ENCODE measurements at places on chromosomes 7 and 10.
A peak's percentile ranks its signal among the peaks of the same experiment; 100 is the strongest.

- no peak for DNase-seq
Measured at GRCh38 chr7:92968502-92968901, 132.1 kb upstream of the CDK6 start.

DNA sequence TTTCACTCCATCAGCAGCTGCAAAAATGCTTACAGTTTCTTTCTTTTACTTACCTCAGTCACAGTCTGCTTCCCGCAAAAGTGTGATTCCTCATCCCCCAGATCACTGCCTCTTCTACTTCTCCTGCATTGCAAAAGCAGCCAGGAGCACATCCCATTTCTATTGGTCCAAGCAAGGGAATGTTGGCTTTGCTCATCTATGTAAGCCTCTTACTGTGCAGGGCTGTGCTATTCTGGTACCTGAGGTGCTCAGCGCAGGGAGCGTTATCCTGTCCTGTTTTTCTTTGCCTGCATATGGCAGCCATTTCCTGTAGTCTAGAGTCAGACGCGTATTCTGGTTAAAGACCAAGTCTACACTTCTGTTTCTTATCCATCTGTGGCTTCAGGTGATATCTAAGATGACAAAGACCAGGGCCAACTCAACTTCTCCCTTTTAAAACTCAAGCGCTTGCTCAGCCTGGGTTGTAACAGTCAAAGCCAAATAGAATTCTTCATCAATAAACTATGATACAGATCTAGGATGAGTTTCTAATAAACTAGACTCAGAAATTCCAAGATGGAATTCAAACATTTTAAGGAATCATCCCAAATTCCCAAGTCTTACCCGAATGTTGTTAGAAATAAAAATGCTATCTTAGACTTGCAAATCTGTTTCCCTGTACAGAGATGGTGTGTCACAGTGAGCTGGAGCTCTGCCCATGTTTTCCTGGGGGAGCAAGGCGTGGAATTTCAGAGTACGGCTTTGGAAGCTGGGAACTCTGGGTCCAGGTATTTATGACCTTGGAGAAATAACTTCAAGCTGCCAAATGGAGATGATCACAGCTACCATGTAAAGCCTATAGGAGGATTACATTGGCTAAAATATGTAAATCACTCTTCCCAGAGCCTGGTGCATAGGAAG is 6.1 kb upstream of the RBM17 start:
- DNase-seq, result no peak

DNA sequence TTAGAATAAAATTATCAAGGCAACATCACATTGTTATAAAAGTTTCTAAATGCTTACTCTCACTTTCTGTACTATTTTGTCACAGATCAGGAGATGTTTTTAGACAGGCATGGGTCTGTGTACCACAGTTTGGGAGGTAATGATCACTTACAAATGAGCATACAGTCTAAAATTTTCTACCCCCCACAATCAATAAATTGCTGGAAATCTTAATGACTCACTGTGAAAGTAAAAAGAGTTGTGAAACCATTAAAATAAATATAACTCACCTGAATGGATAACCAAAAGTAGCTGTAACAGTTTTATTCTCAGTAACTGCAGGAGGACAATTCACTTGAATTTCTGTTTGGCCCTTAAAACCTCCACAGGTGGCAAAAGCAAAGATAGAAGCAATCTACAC is 13.2 kb downstream of the SYPL1 start:
- DNase-seq, result no peak

GRCh38 chr7:148982654-148983199 is 45.6 kb downstream of the PDIA4 start:
- no peak for DNase-seq

DNA sequence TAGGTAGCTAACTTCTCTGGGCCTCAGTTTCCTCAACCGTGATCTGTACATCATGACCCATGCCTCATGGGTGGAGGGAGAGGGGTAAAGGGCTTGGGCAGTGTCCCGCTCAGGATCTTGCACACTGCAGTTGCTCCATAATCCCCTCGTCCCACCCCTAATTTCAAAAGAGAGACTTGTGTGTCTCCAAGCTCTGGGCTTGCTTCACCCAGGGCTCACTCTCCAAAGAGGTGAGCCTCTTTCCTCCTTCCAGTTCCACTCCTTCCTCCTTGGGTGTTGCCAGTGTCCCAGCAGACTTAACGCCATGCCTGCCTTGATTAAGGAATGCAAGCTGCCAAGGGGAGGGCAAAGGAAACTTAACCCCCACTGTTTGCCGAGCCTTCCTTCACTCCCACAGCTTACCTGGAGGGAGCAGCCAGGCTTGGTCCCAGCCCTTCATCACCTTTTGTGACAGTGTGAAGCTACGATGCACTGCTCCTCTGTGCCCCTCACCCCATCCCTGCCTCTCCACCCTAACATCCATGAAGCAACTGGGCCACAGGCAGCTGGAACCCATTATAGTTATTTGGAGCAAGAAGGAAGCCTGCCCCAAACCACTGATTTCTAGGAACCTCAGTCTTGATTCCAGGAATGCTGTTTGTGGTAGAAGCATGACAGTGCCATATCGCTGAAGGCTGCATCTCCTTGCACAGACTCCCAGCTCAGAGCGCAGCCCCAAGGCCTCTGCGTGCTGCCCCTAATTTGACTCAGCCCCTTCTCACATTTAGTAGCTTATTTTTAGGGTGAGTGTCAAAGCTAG is 363.3 kb downstream of the TNS3 start:
- DNase-seq, result no peak

GRCh38 chr7:89655946-89656345 is 498.3 kb upstream of the STEAP1 start:
- DNase-seq, result no peak

- no peak for DNase-seq
Measured at GRCh38 chr10:63491588-63492316, 26.0 kb upstream of the JMJD1C start.

GRCh38 chr10:127996586-127996985 is 89.7 kb downstream of the PTPRE start:
- DNase-seq, result no peak

- DNase-seq, result no peak
Measured at GRCh38 chr7:137742051-137742450, 104.7 kb downstream of the DGKI start.

DNA sequence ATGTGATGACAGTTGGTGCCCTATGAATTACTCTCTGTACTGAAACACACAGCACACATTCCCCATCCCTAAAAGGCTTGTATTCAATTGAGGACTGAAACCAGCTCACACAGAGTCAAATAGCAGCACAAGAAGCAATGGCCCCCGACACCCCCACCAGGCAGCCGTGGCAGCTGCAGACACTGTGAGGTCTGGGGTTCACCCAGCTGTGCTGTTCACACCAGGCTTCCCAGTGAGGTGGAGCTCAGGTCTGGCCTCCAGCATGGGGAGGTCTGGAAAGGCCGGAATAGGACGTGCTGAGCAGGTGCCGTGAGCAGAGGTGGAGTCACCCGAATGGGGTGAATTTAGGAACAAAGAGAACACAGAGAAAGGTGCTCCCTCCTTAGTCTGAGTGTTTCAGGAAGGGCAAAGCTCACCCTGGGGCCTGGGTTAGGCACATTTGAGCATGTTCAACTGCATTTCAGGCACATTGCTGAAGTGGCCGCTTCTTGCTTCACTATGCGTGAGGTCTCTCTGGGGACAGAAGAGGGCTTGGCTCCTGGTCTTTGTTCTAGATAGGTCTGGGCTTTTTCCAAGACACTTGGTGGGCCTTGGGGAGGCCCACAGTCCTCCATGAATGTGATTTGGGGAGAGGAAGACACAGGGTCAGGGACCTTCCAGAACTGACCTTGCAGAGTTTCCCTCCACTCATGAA is 41.1 kb downstream of the C10orf120 start:
- no peak for DNase-seq

DNA sequence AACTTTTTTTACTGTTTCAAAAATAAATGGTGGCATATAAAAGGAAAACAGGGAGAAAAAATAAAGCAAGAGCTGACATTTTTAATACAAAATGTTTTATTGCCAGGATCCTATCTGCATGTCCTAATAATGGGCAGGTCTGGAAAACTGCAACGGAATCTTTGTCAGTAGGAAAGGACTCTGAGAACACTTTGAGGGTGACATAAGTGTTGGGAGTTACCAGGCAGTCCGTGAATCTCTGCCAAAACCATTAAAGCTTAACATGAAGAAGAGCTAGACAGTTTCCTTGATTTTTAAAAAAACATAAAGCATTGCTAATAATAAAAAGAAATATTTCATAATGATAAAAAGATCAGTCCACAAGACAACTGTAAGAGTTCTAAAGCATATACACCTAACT is 80.7 kb downstream of the AGMO start:
- DNase-seq, result no peak

DNA sequence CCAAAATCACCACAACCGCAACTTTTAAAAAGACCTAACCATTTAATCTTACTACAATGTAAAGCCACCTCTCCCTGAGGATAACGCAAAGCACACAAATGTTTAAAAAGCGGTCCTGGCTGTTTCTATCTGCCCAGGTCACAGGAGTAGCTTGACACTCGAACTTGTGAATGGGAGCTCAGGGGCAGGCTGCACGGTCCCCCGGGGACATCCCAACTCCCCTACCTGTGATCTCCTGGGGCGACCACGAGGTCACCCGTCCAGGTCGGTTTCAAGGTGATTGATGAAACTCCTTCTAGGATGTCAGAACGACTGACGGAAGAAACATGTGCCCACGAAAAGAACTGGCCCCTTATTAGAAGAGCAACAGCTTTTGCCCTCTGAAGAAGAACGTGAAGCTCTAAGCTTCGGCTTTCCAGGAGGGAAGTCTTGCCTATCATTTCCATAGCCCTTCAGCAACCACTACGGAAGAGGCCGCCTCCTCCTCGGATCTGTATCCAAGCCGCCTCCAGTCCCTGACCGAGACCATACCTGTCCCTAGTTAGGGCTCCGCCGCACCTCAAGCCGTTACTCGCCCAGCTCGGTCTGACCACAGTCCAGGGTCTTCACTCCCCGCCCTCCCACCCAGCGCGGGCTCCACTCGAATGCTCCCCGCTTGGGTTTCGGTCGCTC is 459 bp downstream of the CYCS start:
- DNase-seq, result no peak

GRCh38 chr7:139775829-139776266 is 1.9 kb downstream of the HIPK2 start:
- peak; percentile 53 for DNase-seq

DNA sequence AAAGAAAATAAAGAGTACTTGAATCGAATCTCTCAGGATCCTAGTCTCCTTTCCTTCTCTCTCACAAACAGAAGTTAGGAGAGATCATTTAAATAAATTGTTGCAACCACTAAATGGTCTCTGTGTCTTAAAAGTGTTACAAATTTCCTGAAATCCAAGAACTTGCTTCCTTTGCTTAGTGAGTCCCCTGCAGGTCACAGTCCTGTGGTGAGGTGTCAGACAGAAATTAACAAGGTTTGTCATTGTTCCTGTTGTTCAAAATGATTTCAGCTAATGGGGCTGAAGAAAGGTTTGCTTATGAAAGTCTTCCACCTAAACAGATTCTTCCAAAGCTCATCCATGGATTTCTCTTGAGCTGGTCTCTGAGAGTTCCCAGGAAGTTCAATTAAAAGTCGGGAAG is 151.6 kb upstream of the SLC26A5 start:
- no peak for DNase-seq

- no peak for DNase-seq
Measured at GRCh38 chr10:108301002-108301401, 1136.5 kb upstream of the SORCS1 start.

- DNase-seq, result no peak
Measured at GRCh38 chr10:77970869-77971803, 44.6 kb upstream of the DLG5 start.

DNA sequence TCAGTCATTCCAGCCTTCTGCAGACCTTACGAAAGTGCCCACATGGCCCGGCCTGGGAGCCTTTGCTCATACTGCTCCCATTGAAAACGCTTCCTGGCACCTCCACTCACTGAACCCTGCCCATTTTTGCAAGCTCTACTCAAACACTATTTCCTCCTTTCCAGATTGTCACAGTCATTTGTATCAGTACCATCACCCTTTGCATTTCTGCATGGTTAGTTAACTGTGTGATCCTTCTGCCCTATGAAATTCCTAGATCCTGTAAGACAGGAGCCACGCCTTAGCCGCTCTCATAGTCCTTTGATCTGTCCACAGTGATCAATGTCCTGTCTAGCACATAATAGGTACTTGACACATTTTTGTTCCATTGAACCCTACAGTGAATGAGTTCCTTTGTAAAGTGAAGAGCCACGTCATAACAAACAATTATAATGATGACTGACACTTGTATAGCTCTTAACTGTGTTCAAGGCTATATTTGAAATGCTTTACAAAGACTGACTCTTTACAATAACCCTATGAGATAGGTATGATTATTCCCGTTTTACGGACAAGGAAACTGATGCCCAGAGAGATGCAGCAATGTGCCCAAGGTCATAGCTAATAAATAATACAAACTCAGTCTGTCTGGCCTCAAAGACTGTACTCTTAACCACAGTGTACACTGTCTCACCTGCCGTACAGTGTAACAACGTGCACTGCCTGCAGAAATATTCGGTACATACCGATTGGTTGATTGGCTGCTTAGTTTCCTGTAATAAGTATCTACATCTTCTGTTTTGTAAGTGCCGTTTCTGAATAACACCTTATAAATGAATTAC is 16.6 kb upstream of the ITIH2 start:
- no peak for DNase-seq

- no peak for DNase-seq
Measured at GRCh38 chr10:103078309-103078615, 114.8 kb downstream of the NT5C2 start.

- DNase-seq, result no peak
Measured at GRCh38 chr7:50952544-50952943, 169.8 kb upstream of the GRB10 start.

- no peak for DNase-seq
Measured at GRCh38 chr10:123390874-123391273, 236.7 kb downstream of the BUB3 start.

DNA sequence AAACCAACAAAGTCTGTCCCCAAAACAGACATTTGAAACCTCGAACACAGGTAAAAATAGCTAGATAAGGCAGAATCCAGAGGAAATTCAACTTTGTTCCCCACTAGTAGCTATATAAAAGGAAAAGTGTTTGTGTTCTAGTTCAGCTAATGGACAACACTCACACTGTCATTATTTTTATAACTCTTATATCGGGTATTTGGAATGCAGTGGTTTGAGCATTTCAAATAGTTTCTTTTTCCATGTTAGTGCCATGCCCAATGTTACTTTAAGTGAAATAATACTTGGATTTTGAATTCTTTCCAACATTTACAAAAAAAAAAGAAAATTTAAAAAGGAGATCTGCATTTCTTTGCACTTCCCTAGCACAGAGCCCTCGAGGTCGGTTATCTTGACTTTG is 213.6 kb downstream of the DOCK4 start:
- no peak for DNase-seq

- DNase-seq, result no peak
Measured at GRCh38 chr10:50582766-50583762, 40.7 kb downstream of the SGMS1 start.

DNA sequence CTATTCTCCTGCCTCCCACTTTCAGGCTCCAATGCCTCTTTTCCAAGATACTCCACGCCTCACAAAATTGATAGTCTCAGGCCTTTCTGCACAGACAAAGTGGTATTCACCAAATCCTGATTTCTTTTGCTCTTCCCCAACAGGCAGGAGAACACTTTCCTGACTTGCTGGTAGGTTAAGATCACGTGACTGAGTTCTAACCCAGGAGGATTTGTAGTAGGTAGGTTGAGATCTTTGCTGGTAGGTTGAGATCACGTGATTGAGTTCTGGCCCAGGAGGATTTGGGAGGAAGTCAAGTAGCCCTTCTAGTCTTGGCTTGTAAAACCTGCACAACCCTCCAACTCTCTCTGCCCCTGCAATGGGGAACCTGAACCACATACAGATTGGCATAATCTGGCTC is 741.5 kb downstream of the TYW1 start:
- no peak for DNase-seq
